ACHN (cell line): ENCODE measurements at places on chromosomes 7 and 10.

DNA sequence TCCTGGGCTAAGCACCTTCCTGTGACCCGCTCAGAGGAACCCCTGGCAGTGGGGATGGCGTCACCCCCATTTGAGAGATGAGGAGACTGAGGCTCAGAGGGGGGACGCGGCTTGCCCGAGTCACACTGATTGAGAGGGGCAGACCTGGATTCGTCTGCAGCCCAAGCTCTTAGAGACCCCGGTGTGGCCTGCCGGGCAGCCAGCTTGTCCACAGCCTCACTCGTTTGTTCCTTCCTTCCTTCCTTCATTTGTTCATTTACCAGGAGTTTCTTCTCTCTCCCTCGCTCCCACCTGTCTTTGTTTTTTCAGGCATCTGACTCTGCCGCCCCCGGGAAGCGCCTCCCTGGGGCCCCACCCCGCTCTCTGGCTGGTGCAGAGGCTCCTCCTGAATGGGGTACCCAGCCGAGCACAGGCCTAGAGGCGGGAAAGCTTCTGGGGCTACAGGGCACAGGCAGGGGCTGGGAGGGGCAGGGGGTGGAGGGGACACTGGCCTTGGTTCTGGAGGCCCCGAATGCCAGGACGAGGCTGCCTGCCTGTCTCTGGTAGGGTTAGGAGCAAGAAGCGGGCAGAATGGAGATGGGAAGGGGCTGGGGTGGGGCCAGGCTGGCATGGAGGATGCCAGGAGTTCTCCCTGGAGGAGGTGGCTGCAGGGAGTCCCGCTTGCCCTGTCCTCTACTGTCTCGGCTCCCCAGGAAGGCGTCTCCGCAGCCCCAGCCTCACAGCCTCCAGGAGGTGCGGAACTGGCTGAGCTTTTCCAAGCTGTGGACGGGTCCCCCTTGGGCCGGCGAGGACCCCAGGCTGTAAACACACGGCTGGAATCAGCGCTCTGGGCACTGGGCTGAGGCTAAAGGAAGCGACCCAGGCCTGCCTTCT, 91.6 kb downstream of the UNCX start:
- no peak for DNase-seq

DNA sequence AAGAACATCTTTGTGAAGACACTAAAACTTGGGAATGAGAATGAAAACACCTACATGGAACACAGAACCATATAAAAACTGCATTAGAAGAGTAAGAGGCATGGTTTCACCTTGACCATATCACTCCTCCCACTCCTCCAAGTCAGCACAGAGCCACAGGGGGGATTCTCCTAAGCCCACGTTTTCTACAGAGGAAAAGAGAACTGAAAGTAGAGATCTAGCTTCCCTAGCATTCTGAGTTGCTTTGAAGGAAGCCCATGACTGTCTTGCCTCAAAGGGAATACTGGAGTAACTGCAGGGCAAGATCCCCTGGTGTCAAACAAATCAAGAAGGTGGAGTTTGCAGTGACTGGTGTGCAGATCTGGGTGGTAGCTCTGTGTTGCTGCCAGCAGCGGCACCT, 43.9 kb downstream of the HBP1 start:
- DNase-seq: no peak

DNA sequence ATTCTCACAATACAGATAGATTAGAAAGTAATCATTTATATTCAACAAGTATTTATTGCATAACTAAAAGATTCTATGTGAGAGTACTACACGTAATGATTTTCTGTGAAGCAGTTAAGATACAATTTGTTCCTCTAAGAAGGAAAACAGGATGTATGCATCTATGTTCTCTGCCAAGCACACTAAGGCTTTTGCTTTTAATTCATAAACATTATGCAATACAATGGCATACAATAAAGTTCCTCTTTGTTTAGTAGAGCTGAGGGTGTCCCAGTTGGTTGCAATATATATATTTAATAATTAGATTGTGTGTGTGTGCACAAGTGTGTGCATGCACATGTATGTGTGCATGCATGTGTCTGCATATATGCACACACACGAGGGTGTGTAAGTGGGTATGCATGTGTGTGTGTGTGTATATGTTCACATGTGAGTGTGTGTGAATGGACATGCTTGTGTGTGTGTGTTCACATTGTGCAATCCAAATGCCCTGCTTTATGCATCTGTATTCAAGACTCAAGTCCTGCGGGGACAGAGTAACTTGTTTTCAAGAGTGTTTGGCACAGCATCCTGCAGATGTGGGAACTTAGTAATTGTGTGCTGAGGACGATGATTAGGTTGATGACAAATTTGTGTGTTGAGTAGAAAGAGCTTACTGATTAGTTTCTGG, 481.5 kb upstream of the KLF6 start:
- no peak for DNase-seq

- no peak for DNase-seq
These were observed 450.9 kb upstream of the MKI67 start for GRCh38 chr10:128576943-128577670.

DNA sequence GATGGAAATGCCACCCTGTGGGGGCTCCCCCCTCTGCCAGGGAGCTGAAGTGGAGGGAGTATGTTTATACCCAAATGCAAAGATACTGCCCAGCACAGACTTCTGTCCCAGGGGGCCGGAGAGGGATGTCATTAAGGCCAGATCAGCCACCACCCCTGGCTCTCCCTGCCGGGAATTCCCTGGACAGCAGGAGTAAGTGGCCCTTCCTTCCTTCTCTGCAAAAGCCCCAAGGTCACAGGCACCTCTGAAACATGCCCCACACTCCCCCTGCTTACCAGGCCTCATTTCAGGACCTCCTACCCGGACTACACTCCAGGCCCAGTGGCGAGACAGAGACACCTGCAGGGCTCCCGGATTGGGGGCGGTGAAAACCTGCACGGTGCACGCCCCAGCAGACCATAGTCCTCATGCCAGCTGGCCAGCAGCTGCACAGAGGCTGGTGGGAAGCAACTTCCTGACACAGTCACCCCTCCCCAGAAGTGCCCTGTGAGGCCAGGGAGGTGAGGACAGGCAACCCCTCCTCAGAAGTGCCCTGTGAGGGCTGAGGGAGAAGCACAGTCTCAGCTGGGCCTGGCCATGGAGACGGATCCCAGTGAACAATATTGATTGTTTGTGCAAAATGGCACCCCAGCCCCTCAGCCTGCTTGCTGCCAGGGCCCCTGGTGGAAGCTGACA, 33.0 kb upstream of the RET start:
- DNase-seq: no peak

- DNase-seq: no peak
These were observed 16.2 kb downstream of the CCDC3 start for GRCh38 chr10:12985347-12985746.
